NCI-H82 (cell line): ENCODE measurements at places on chromosomes 6 and 20.
A peak's percentile ranks its signal among the peaks of the same experiment; 100 is the strongest.

DNA sequence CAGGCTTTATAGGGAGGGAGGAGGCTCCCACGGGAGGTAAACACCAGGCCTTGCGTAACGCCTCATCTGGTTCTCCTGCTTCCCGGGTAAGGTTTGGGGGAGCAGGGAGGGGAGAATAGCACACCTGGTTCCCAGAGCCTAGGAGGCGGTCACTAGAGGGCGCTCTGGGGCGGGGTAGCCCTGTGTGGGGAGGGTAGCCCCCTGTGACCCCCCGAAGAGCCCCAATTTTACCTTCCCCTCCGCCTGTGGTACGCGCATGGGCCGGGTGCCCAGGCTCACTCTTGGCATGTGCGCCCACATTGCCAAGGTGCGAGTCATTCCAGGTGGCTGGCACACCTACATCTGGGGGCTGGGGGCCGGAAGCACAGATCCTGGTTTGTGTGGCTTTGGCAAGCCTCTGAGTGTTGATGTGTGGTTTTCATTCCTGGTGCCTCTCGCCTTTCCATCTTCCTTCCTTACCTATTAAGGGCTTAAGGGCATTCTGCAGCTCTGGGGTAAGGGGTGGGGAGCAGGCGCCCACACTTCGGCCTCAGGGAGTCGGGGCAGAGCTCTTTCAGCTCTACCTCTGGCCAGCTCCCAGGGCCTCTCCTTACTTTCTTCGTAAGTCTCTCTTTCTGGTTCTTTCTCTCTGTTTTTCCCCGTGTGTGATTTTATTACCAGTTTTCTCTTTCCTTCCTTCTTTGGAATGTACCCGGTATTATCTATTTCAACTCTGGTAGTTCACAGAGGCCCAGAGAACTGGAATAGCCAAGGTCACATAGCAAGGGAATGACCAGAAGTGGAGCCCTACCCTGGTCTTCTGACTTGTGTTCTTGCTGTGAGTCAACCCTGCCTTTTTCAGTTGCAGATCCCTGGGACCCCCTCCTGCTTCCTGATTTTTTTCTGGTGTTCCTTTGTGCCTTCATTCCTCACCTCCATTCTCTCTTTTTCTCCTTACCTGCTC lies 492 bp upstream of the RNF39 start:
- DNase-seq, result no peak

DNA sequence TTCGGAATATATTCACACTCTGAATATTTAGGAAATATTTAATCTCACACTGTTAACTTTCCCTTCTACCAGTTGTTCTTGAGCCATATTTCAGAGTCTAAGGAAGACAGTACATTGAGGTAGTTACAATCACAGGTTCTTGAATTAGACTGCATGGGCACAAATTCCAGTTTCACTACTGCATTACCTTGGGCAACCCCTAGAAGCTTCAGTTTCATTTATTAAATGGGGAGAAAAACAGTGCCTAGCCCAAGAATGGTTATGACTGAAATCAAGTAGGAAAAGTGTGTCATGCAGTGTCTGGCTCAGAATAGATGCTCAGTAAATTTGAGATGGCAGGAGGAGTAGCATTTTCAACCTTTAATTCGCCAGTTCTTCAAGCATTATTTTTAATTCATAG lies 124.5 kb upstream of the SAMD5 start:
- DNase-seq, result no peak

DNA sequence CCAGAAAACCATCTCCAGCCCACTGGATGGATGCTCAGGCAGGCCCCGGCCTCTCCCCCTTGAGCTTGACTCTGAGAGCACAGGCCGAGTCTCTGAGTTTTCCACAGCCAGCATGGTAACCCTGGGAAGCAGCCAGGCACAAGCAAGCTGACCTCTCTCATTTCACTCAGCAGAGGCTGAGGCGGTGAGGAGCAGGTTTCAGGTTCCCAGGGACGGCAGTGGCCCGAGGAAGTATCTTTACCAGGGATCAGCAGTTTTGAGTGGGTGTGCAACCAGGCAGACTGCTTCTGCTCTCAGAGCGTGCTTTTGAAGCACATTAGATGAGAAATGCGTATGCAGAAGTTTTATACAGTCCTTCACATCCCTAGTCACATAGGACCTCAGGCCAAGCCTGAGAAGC lies 12.6 kb downstream of the HCK start:
- no peak for DNase-seq

- peak; percentile 76 for DNase-seq
These were observed 64.6 kb upstream of the SCP2D1 start for GRCh38 chr20:18748987-18749386.

DNA sequence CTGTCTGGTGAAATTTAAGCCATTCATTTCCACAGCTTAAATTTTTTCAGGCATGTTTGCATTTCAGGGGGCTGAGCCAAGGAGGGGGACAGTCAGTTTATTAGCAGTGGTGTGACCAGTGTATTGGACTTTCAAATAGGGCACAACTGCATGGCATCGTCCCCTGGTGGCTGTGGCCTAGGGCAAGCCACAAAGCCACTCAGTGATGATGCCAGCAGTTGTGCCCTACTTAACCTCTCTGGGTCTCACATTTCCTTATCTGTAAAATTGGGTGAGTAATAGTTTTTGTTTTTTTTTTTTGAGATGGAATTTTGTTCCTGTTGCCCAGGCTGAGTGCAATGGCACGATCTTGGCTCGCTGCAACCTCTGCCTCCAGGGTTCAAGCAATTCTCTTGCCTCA lies 48.0 kb downstream of the CDC5L start:
- DNase-seq, result no peak

GRCh38 chr6:36769183-36769675 lies 70.0 kb downstream of the CPNE5 start:
- DNase-seq, result no peak

DNA sequence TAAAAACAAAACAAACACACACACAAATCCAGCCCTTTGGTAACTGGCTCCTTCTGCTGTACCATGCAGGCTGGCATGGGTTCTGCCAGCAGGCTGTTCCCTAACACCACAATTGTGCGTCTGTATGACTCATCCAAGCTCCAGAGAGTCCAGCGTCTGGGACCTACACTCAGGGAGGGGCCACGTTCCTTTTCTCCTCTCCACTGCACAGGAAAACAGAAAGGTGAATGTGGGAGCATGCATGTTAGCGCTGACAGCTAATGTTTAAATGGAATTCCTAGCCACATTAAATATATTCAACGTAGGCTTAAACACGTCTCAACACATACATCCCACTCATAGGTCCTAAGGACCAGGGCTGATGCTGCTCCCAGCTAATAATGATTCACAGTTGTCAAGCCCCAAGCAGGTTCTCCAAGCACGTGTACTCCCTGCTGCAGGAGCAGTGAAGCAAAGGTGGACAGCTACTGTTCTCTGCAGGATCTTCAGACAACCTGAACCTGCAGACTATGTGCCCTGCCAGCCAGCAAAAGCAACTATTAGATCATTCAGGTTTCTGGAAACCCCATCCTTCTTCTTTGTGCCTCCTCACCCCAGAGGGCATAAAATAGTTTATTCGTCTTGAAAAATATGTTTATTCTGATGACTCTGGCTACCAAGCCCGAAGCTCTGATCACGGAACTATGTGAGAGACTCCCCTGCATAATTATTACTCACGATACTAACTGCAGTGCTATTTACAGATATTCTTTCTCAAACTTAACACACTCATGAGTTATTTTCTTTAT lies 20.9 kb downstream of the MAP1LC3A start:
- DNase-seq, result peak; percentile 49

DNA sequence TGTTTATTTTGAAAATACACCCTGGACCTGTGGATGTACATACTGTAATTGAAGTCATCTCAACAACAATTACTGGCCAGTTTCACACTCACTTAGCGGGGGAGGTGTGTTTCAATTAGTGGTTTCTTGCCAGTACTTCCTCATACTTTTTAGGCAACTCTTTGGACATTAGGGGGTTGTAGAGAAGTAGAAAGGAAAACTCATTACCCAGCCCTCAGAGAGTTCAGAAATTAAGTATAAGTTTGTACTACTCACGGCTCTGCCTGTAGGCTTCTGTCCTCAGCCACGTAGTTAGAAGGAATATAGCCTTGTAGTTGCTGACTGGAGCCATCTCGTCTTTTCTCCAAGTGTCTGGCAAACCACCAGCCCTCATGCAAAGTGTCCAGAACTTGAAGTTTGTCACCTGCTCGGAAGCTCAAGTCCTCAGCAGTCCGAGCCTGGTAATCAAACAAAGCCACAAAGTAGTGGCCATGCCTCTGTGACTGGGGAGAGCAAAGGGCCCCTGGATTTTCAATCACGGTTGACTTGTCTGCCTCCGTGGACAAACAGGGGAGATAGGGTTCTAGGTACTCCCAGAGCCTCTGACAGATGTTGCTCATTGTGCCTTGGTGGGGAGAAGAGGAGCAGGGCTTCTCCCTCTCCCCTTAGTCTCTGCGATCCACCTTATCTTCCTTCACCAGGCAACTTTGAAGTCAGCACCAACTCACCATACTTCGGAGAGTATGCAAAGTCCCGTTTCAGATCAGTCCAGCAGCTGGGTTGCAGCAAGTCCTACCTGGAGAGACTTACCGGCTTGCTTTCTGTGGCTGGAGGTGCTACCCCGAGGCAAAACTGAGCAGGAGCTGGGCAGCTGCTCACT lies 749 bp downstream of the FRK start:
- no peak for DNase-seq

- no peak for DNase-seq
These were observed 28.1 kb downstream of the DACT2 start for GRCh38 chr6:168291450-168291849.

GRCh38 chr20:56625837-56626236 lies 3.3 kb upstream of the TFAP2C start:
- no peak for DNase-seq

- no peak for DNase-seq
These were observed 344.0 kb upstream of the PLCB4 start for GRCh38 chr20:8724884-8725283.

GRCh38 chr20:17916433-17916891 lies 52.1 kb downstream of the SNX5 start:
- no peak for DNase-seq

- DNase-seq, result peak; percentile 81
These were observed 60.5 kb upstream of the EXOC2 start for GRCh38 chr6:753486-753885.

DNA sequence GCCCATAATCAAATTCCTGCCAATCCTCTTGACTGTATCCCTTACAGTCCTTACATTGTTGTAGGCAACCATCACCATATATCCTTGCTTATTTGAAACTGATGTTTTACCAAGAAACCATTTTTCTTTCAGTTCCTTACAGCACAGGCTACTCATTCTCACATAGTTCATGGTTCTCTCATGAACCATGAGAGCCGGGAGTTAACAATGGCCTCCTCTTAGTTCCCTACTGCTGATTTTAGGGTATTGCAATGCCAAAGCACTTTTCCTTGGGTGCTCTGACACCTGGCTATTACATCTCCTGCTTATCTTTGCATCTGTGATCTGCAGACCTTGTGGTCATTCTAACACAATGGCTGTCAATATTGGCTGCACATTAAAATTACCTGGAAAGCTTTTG lies 133.4 kb downstream of the MYB start:
- DNase-seq, result no peak

GRCh38 chr20:20370094-20370575 lies 2.2 kb downstream of the INSM1 start:
- peak; percentile 58 for DNase-seq

- DNase-seq, result no peak
These were observed 89.7 kb downstream of the SMOC2 start for GRCh38 chr6:168530653-168531071.

GRCh38 chr20:41005361-41005729 lies 23.3 kb upstream of the TOP1 start:
- peak; percentile 81 for DNase-seq

DNA sequence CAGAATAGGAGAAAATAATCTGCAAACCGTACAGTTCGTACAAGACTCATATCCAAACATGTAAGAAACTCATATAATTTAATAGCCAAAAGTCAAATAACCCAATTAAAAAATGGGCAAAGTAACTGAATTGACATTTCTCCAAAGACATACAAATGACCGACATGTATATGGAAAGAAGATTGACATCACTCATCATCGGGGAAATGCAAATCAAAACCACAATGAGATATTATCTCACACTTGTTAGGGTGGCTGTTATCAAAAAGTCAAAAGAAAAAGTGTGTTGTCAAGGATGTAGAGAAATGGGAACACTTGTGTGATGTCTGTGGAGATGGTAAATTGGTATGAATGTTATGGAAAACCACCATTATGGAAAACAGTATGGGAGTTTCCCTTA lies 70.5 kb upstream of the STXBP5 start:
- no peak for DNase-seq

DNA sequence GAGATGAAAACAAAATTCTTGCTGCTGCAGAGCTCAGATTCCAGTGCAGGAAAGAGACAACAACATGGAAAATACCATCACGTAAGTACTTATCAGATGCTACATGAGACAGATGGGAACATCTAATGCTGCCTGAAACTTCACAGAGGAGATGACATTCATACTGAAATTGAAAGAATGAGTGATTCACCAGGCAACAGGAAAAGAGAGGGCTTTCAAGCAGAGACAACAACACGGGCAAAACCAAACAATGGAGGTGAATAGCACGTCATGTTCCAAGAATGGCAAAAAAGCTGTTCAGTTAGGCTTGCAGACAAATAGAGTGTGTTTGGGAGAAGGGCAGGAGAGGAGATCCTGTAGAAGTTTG lies 39.3 kb downstream of the GTF2H5 start:
- DNase-seq, result no peak

DNA sequence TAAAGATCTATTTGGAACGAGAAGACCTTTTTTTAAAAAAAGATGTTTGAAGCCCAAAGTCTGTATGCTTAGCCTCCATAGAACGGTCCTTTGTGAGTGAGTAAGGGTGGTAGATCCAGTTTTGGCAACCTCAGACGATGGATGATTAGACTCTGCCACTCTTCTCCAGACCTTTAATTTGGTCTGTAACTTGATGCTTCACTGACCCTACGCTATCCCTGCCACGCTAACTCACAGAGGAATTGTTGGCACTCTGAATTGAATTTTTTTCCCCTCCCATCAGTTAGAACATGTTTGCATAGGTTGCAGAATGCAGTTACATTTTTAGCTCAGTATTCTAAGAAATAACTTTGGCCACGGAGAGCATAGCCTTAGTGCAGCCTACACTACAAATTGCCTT lies 15.8 kb upstream of the DEK start:
- DNase-seq, result no peak
